ENCODE measurements at places on chromosomes 2 and 18. TPM values are rescaled to one million over a fixed set of nuclear protein-coding genes. Genes with fewer than 3 reads are reported as not detected.

GRCh38 chr2:28623582-28624405 lies 127.8 kb upstream of the PPP1CB start:
- DNase-seq = no peak

DNA sequence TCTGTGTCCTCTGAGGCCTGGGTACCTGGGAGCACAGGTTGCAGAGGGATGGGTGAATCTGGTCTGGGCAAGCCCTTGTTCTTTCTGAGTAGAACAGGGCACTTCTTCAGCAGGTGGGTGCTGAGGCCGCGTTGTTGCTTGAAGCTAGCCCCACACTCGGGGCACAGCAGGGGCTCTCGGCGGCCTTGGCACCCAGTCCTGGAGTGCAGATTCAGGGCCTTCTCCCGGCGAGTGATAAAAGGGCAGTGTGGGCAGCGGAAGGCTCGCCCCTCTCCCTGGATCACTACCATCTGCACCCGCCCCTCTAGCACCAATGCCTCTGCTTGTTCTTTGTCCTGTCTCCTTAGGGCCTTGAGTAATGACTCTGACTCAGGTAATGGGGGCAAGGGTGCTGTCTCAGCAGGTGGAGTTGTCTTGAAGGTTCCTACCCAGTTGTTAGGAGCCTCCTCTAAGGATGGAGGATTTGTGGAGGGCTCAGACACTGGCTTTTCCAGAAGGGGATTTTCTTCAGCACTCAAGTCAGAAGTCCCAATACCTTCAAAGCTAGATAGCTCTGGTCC lies 15.6 kb downstream of the ZNF142 start:
- no peak for DNase-seq

DNA sequence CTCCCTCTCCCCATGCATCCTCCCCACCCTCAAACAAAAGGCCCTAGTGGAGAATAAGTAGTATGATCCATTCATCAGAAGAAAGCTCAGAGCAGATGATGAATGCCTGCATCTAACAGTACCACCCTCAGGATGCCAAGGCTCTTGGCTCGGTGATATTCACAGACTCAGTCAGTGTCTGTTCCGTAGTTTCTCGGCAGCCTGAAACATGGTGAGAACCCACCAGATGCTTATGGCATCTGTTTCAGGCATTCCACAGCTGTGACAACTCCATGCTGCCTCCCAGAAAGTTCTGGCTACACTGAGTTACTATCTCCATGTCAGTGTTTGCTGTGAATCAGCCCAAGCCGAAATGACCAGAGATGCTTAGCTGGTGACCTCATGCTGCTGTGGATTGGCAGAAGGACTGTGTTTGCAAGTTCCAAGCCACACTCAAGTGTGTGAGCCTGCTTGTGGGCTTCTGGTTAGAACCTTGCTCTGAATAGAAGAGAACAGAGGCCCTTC lies 83.9 kb downstream of the WDSUB1 start:
- peak; percentile 56 for DNase-seq

Gene CREG2
- 4.0 TPM for polyA plus RNA-seq

Gene IL1B
- polyA plus RNA-seq = 7.8 TPM

DNA sequence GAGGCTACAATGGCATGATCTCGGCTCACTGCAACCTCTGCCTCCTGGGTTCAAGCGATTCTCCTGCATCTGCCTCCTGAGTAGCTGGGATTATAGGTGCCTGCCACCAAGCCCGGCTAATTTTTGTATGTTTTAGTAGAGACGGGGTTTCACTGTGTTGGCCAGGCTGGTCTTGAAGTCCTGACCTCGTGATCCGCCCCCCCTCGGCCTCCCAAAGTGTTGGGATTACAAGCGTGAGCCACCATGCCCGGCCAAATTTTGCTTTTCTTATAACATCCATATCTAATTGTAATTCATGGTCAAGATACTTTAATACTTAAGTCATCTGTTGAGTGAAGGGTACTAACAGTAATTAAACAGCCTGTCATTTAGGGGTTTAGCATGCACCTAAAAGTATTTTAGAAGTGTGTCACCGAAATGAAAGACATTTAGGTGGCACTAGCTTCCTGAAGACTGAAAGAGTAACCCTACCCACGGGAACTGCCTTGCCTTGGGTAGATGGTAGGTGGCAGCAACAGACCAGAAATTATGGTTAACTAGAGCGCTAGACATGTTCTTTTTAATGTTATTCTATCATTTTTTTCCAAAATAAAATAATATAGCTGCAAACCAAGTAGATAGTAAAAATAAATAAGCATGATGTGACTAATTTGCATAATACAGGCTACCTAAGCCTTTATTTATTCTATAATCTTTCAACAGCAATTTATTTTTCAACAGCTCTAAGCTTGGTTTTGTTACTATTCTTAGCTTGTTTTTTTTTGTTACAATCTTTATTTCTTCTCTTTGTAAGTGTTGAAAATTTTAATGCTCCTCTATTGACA lies 8.6 kb upstream of the ACYP2 start:
- DNase-seq = no peak

DNA sequence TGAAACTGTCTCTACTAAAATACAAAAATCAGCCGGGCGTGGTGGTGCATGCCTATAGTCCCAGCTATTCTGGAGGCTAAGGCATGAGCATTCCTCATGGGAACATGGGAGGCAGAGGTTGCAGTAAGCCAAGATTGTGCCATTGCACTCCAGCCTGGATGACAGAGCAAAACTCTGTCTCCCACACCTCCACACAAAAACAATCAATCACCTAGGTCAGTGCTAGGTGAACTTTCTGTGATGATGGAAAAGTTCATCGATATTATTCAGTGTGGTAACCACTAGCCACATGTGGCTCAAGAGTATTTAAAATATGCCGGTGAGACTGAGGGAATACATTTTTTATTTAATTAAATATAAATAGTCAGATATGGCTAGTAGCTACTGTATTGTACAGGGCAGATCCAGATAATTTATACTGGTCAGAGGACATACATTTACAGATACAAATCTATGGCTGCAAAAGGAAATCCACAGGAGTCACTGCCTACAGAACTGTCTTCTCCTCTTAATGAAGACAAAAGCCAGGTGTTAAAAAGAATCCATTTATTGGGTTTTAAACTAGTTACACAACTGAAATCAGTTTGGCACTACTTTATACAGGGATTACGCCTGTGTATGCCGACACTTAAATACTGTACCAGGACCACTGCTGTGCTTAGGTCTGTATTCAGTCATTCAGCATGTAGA lies 3.9 kb upstream of the GPR75 start:
- DNase-seq = no peak

Data from muscle of arm (tissue), 14 donors.